ENCODE measurements at places on chromosomes 4 and X.

- DNase-seq, result no peak
Measured at GRCh38 chrX:98956014-98956413, 1454.1 kb downstream of the PCDH19 start.

GRCh38 chr4:66284991-66285451, 614.7 kb upstream of the EPHA5 start:
- no peak for DNase-seq

- no peak for DNase-seq
Measured at GRCh38 chr4:179076865-179077264, 1634.6 kb upstream of the AGA start.

- DNase-seq, result peak; percentile 43
Measured at GRCh38 chr4:146959692-146960091, 14.0 kb upstream of the TTC29 start.

GRCh38 chrX:18424482-18425198, 768 bp upstream of the CDKL5 start:
- peak; percentile 44 for DNase-seq

DNA sequence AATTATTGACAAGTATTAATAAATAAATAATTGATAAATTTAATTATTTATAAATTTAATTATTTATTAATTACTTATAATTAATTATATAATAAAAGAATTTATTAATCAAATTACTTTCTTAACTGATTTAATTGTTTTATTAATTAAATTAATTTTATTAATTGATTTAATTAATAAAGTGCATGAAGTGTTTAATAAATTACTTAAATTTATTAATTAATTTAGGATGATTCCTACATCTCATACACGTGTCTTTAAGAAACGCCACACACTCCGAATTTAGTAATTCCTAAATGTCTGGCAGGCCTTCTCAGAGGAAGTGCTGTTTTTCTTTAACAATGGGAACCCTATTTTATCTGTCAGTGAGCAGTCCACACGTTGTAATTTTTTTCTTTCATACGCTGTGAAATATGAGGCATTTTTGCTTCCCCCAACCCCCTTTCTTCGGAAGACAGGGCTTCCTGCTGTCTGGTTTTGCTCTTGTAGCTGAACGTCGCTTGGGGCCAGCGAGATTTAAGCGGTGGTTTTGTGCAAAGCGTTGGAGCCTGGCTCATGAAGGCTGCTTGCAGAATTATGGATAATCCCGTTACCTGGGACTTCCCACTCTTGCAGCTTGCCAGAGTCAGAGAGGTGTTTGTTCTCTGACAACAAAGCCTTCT, 46.8 kb downstream of the CRLF2 start:
- DNase-seq, result peak; percentile 20

GRCh38 chr4:153573881-153574802, 108.0 kb downstream of the TMEM131L start:
- DNase-seq, result peak; percentile 63

DNA sequence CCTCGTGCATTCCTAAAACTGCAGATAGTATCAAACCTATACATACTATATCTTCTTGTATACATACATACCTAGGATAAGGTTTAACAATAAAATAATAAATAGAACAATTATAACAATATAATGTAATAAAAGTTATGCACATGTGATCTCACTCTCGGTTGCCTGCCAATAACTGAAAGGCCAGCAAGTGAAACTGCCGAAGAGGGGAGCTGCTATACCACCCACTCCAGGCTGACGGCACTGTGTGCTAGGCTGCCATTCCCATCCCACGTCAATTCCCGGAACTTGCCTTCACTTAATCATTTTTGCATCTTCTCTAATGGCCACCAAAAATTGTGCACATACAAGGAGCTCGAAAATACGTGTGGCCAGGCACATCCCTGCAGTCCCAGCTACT, 451.1 kb upstream of the FAT1 start:
- no peak for DNase-seq

GRCh38 chr4:124722071-124722470, 9.5 kb upstream of the ANKRD50 start:
- peak; percentile 8 for DNase-seq

DNA sequence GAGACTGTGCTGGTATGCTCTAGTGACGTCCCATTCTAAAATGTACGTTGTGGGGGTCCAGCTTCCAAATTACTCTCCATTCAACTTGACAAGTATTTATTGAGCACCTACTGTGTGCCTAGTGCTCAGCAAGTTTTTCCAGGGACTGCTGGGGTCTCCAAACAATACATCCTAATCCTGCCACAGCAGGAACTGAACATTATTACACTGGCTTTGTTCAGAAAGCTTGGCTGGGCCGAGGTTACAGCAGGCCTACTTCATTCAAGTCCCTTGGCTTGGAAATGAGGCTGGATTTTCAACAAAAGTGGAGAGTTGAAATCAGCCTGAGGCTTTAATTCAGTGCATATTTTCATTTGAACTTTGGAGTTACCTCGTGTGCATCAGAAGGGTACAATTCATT, 78.0 kb downstream of the GUCY2F start:
- no peak for DNase-seq

DNA sequence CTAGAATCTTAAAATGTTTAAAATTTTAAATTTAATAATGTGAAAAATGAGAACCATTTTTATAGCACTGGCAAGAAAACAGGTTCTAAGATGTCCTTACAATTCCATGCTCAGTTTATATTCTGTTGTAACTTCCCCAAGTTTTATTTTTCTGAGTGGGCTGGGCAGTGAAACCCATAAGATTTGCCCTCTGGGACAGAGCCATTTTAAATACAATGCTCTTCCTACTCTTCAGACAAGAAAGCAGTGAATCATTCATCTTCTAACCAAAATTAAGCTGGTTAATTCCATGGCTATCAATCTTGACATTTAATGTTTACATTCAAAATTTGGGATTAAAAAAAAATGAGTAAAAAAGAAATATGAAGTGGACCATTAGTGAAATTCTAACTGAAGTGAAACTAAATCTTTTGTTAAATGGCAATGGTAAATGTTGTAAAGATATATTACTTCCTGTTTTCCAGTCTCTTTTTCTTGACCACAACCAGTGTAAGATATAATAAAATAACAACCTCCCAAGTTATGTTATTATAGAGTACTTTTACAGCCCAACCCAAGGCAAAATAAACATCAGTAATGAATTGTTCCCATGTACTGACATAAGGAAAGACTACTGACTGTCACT, 37.2 kb upstream of the PTPN13 start:
- peak; percentile 7 for DNase-seq

GRCh38 chr4:153771046-153771445, 11.2 kb upstream of the RNF175 start:
- DNase-seq, result no peak

- DNase-seq, result no peak
Measured at GRCh38 chr4:112379306-112379705, 82.1 kb downstream of the ALPK1 start.

- DNase-seq, result peak; percentile 86
Measured at GRCh38 chr4:147596981-147597380, 20.2 kb upstream of the TMEM184C start.

DNA sequence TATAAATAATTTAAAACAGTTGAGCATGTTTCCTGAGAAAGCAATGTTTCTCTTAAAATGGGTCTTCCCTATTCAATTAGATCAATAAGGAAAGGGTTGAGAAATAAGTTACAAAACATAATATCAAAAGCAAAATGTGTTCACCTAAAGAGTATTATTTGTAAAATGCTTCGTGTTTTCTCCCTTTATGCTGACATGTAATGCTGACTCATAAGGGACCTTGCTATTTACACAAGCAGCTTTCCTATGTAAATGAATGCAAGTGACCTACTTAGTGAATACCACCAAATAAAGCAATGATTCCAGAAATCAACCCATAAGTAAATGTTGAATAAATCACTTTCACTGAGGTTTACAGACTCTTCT, 91.5 kb downstream of the ELOVL6 start:
- peak; percentile 75 for DNase-seq

- no peak for DNase-seq
Measured at GRCh38 chr4:35933901-35934300, 310.4 kb downstream of the ARAP2 start.

DNA sequence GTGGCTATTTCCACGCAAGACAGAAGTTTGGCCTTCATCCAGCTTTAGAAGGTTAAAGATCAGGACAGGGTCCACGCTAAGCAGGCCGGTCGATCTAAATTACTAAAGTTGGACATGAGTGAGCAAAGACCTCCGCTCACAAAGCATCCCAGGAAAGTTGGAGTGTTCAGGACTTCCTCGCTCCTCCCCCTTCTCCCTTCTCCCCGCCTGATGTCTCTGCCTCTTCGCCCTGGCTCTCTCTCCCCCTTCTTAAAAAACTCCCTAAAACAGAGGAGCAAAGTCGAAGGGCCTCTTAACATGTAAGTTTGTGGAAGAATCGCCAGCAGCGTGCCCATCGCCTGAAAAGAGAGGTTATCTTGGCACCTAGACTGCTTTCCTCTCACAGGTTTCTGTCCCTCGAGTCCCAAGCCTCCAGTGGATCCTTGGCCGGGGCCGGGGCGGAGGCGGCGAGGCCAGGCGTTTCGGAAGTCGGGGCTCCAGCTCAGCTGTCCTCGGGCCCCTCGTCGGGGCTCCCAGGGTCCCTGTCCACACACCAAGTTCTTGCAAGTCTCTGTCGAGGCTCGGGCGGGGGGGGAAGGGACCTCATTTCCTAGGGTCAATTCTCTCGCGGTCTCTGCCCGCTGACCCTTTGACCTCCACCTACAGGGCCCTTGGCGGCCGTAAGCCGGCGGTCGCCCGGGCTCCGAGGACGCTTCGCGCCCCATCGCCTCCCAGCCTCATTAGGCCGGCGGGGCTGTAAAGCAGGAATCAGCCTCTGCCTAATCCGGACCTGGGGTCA, 7.6 kb downstream of the ZIC3 start:
- no peak for DNase-seq

- peak; percentile 58 for DNase-seq
Measured at GRCh38 chrX:20265726-20266681, 705 bp downstream of the RPS6KA3 start.

DNA sequence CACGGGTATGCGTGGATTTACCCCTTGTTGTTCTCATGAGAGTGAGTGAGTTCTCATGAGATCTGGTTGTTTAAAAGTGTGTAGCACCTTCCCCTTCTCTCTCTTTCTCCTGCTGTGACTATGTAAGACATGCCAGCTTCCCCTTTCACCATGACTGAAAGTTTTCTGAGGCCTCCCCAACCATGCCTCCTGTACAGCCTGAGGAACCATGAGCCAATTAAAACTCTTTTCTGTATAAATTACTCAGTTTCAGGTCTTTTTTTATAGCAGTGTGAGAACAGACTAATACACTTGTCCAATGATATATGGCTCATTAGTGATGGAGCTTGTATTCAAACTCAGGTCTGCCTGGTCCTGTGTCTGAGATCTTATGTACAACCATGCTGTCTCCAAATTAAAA, 28.5 kb upstream of the RTL3 start:
- DNase-seq, result no peak

- no peak for DNase-seq
Measured at GRCh38 chrX:120144178-120144844, 14.1 kb upstream of the RHOXF2 start.

- DNase-seq, result no peak
Measured at GRCh38 chr4:20761382-20761781, 61.1 kb downstream of the PACRGL start.

DNA sequence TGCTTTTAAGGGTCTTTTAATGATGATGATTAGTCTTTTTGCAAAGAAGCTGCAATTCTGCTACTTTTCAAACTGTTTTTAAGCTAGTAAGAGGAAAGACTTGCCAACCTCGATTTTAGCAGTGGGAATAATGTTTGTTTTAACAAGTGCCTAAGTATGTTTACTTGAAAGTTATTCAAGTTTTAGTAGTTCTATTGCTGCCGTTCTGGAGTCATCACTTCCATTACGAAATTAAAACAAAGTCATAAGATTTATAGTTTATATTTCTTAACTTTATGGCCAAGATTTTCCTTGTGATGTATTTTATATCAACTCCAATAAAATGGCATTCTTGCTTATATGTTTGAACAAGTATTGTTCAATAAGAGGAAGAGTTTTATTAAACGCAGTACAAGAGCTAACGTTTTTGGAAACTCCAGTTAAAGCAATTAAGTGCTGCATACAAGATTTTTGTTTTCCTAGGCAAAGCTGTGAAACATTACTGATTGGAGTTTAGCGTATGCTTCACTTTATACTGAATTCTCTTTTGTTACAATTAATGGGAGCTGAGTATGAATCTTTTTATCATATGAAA, 211.3 kb downstream of the TENM3 start:
- DNase-seq, result no peak

DNA sequence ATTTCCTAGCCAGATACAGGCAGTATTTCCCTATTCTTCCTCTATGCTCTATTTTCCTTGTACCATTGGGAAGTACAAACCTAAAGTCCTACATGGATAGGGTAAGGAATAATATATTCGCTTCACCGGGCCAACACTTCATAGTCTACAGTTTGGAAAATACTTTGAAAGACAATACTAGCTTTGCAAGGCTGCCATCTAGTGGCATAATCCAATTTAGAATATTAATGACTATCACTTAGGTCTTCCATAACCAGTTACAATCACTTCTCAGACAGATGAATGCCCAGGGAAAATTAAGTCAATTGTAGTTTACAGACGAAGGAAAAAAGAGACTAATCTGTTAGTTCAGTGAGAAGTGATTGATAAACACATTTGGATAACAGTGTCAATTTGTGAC, 141.0 kb upstream of the FAM47C start:
- DNase-seq, result peak; percentile 14

GRCh38 chrX:30635630-30636029, 17.6 kb upstream of the GK start:
- DNase-seq, result peak; percentile 35

DNA sequence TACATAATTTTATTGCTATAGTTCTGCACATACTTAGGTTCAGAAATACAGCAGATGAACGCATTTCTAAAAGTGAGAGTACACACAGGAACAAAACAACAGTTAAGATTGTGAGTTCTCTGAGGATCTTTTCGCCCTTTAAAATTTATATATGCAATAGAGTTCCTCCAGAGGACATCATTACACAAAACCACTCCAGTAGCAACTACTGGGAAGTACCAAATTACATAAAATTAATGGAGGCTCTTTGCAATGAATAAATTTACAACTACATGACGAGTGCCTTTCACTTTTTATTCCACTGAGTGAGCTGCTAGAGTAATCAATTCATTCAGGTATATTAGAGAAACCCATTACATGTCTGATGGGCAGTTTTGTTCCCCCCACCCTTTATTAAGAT, 107.2 kb downstream of the PPP3CA start:
- no peak for DNase-seq

- DNase-seq, result no peak
Measured at GRCh38 chr4:2954358-2955185, 8.6 kb downstream of the NOP14 start.

DNA sequence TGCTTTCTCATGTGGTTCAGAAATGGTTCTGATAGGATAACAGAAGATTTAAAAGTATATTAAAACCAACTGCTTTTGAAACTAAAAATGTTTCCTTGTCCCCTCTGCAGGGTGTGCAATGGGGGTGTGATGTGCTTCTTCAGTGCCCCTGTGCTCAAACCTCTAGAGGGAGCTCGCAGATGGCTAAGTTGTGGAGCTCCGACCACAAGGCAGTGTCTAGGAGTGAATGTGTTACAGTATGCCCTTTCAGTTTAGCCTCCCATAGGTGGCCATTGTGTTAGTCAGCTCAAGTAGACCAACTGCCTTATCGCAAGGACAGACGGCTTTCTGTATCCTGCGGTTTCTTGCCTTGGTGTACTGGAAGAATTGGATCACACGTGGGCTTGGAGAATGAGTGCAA, 130.5 kb downstream of the TENT5D start:
- DNase-seq, result peak; percentile 1

- peak; percentile 67 for DNase-seq
Measured at GRCh38 chr4:113673450-113673849, 88.1 kb downstream of the CAMK2D start.
